Stimulated activated CD8-positive, alpha-beta memory T cell treated with anti-CD3 and anti-CD28 coated beads, Interleukin-12 subunit alpha, Interleukin-12 subunit beta, amount 100 ng/mL, for 4 hours (primary cell): ENCODE measurements at places on chromosomes 2 and 18.

GRCh38 chr2:234494361-234495250 lies 2.3 kb downstream of the ARL4C start:
- DNase-seq, result no peak

GRCh38 chr18:51120809-51121596 lies 76.5 kb downstream of the MEX3C start:
- DNase-seq, result no peak

- no peak for DNase-seq
Observed at GRCh38 chr2:54638103-54638502, 85.4 kb upstream of the EML6 start.

GRCh38 chr2:8737571-8738175 lies 55.8 kb downstream of the ID2 start:
- DNase-seq, result no peak

GRCh38 chr2:42888321-42889245 lies 96.2 kb upstream of the HAAO start:
- DNase-seq, result no peak
